ENCODE measurements at places on chromosomes 2 and 18.

DNA sequence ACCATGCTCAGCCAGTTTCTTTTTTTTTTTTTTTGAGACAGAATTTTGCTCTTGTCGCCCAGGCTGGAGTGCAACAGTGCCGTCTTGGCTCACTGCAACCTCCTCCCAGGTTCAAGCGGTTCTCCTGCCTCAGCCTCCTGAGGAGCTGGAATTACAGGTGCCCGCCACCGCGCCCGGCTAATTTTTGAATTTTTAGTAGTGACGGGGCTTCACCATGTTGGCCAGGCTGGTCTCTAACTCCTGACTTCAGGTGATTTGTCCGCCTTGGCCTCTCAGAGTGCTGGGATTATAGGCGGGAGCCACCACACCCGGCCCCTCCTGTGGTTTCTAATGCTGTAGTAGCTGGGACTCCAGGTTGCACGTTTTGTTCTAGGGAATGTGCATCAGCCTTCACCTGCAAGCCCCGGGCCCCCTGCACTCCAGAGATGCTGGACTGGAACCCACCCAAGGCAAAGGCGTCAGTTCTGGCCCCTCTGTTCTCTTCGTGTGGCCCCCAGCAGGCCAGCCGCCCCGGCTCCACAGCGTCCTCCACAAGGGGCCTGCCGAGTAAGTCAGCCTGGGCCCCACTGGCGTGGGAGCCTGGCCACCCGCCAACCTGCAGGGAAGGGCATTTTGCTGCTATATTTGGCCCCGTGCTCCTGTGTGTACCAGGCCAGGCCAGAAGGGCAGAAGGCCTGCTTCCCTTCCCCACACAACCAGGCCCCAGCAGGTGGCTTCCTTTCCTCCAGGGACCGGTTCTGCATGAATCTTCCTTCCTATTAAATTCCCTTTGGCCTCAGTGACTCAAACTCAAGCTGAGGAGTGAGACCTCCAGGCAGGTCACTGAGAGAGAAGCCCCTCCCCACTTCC is 25.7 kb upstream of the B3GNT7 start:
- no peak for DNase-seq

DNA sequence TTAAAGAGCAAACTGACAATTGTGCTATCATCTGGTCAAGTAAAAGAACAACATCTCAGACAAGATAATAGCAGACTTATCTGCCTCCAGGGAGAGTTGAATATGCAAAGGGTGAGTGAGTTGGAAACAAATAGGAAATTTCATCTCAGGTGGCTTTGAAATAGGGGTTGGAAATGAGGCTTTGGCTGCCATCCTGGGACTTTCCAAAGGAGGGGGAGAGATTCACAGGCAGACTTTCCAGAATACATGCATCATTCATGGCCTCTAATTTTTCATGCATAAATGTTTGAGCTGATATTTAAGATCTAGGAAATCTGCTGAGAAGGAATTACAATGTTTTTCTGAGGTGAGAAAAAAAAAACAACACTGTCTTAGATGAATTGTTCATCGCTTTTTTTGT is 300.5 kb downstream of the ALK start:
- no peak for DNase-seq

DNA sequence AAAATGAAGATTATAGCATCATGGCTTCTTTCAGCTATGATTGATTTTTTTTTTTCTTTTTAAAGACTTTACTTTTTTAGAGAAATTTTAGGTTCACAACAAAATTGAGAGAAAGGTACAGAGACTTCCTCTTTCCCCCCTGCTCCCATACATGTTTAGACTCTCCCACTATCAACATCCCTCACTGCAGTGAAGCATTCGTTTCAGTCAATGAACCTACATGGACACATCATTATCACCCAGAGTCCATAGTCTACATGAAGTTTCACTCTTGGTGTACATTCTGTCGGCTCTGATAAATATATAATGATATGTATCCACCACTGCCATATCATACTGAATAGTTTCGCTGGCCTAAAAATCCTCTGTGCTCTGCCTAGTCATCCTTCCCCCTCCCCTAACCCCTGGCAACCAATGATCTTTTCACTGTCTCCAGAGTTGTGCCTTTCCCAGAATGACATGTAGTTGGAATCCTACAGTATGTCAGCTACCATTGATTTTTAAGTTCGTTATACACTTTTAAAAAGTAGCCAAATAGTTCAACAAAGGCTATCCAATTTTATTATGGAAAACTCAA is 86.8 kb downstream of the GPD2 start:
- DNase-seq: no peak

- DNase-seq: peak; percentile 86
These were observed 6.0 kb upstream of the GPR45 start for GRCh38 chr2:105235388-105236059.

GRCh38 chr18:71249791-71250190 is 960.9 kb downstream of the SOCS6 start:
- DNase-seq: no peak

- DNase-seq: peak; percentile 30
These were observed 70.7 kb downstream of the NDUFA10 start for GRCh38 chr2:239954166-239955086.

- no peak for DNase-seq
These were observed 129.1 kb upstream of the SMAD2 start for GRCh38 chr18:48059455-48060010.

- DNase-seq: no peak
These were observed 379.9 kb downstream of the NBAS start for GRCh38 chr2:15181092-15181745.

DNA sequence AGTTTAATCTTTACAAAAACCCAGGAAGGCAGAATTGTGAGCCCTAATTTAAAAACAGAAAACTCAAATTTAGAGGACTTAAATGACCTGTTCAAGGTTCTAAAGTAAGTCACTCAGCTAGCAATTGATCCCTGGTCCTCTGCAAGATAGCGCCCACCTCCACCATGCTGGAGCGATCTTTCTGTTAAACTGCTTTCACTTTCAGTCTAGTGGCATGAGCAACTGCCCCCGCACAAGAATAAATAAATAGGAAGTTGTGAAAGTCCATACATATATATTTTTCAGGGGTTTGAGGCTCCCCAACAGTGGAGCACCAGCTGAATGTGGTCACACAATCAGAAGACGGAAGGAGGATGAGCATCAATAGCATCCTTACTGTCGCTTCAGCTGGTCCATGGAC is 217.9 kb downstream of the NAPG start:
- no peak for DNase-seq

DNA sequence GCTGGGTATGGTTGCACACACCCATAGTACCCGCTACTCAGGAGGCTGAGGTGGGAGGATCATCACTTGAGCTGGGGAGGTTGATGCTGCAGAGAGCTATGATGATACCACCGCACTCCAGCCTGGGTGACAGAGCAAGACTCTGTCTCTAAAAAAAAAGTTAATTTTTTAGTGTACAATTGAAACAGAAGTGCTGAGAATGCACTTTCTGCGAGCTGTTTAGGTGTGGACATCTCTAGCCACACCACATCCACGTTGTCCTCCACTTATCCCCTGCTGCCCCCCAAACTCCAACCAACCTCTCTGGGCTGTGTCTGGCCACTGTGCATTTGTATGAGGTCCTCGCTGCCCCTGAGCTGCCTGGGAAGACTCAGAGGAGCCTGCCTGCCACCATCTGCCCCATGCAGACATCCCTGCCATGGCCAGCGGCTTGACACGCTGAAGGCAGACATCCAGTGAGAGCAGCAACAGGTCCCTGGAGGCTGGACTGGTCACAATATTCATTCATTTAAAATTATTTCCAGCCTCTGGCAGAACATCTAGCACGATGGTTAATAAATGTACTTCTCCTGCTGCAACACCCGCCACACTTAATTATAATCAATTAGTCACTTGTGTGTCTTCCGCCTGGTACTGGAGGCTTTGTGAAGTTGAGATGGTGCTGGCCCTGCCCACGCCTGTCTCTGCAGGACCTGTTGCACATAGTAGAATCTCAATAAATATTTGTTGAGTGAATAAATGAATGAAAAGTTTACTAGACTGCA is 3.7 kb upstream of the AFF3 start:
- no peak for DNase-seq

GRCh38 chr2:213149294-213149875 is 2.0 kb downstream of the IKZF2 start:
- peak; percentile 52 for DNase-seq

- no peak for DNase-seq
These were observed 136.1 kb downstream of the SH3BP4 start for GRCh38 chr2:235087832-235088495.

DNA sequence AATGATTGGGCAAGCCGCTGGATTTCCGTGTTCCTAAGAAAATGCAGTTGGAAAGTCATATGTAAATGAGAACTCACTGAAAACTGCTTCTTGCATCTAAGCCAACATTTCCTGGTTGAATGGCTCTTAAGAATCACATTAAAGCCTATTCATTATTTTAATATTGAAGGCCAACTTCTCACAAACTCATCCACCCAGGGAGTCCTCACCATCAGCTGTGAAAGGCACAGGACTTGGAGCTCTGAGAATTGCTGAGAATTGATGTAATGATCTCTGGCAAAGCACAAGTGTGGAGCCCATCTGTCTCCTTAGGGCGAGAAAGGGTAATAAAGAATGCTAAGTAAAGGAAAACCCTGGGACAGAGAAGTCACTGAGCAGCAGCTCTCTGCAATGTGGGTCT is 55.9 kb upstream of the APCDD1 start:
- peak; percentile 72 for DNase-seq

GRCh38 chr2:96528700-96529375 is 7.7 kb upstream of the ARID5A start:
- DNase-seq: no peak

GRCh38 chr2:233758849-233759248 is 1.2 kb upstream of the UGT1A1 start:
- no peak for DNase-seq

GRCh38 chr2:43540021-43540779 is 55.6 kb downstream of the THADA start:
- peak; percentile 11 for DNase-seq

All from pons (tissue), 1 donor.